Germinal center (tissue), 1 donor: ENCODE measurements at places on chromosomes 5 and 9.
A peak's percentile ranks its signal among the peaks of the same experiment; 100 is the strongest.

- DNase-seq: no peak
These were observed 164.6 kb downstream of the MAT2B start for GRCh38 chr5:163670036-163670435.

GRCh38 chr5:129003232-129003631 lies 37.9 kb downstream of the SLC27A6 start:
- DNase-seq: no peak

DNA sequence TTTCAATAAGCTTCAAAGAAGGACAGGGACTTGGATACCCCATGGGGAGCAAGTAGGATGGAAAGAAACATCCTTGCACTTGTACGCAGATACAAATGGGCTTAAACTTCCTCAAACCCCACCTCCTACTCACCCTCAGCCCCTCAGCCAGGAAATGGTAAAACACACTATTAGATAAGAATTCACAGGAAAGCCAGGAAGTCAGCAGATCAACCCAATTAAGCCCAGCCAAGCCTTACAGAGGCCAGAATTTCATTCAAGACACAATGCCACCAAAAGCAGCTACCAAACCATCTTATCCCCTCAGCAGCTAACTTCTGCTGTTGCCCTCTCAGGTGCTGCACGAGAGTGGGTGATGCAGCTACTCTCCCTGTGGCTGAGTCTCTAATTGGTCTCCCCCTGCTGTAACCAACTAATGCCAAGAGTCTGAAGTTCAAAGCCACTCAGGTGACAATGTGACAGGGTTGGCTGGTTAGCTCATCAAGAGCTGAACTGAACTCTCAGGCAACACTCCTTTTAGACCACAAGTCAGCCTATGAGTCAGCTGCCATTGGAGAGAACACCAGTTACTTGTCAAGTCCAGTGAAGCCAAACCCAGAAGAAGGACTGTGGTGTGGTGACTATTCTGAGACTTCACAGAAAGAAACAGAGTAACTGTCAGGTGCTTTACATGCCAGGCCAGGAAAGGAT lies 201.9 kb downstream of the ZNF608 start:
- no peak for DNase-seq

GRCh38 chr9:130089141-130089540 lies 35.4 kb downstream of the GPR107 start:
- DNase-seq: no peak

DNA sequence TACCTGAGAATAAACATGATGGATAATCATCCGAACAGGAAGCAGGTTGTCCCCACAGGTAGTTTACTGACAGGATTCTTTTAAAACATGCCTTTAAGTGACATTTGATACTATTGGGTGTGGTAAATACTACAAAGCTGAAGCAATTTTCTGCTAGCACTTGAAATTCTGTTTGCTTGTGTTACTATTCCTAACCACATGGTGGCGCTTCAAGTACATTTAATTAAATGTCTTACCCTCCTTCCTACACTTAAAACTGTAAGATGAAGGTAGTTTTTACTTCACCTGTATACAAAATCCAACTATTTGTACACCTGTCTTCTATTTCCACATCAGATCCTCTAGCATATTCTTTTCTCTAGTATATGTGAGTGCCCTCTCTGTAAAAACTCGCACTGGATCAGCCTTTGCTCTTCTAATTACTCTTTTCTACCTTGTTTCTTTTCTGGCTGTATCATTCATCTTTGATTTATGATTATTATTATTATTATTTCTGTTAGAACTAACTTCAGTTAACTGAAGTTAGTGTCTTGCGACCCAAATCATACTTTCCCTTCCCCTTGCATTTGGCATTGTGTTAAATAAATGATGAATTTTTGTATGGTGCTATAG lies 18.4 kb downstream of the SLC25A46 start:
- DNase-seq: no peak

DNA sequence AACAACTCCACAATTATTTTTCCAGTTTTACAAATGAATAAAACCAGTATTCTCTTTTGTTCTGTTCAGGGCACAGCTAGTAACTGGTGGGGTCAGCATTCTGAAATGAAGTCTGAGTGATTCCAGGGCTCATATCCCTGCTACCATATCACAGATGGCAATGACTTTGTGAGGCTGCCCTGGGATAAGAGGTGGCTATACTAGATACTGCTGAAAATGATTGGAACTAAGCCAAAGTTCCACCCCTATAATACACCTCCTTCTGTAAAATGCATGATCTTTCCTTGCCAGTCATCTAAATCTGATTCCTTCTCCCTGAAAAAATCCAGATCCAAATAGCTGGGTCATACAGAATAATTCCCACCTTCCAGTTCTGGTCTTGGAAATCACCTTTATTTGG lies 14.4 kb downstream of the SLC25A51 start:
- no peak for DNase-seq

DNA sequence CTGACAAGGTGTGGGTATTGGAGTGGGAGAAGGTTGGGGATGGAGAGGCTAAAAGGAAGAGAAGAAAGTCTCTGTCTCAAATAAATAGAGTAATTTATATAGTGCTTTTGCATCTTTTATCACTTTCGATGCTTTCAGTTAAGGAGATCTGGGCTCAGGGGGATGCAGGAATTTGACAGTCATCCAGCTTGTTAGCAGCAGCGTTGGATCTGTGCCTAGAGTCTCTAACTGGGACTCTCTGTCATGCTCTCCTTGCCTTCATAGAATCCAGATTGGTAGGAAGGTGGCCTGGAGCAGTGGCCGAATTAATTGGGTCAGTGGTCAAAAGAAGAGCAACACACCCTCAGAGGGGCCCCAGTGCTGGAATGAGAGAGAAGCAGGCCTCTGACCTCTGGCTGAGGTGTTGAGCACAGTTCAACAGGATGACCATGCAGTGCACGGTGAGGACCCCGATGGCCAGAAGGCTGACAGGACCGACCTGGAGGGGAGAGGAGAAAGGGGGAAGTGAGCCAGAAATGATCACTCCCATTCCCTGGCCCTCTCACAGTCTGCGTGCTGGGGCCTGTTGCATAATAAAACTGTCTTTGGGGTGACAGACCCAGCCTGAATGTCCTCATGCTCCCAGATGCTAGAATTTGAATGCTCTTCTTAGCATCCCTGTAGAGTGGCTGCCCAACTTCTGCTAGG lies 7.6 kb downstream of the SLC36A3 start:
- no peak for DNase-seq

DNA sequence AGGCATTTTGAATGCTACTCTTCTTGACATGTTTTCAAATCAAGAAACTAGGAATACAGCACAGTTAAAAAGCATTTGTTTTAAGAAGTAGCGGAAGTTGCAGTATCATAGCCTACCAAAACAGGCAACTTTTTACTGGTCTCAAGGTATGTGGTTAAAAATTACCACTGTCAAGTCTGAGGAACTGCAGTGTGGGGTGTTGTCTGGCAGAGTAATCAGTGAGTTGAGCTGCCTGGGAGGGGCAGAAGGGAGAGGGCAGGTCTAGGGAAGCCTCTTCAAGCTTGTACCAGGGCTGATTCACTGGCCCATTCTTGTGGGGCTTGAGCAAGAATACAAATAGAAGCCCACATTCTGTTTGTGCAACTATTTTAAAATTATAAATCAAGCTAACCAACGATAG lies 42.4 kb upstream of the SV2C start:
- no peak for DNase-seq

DNA sequence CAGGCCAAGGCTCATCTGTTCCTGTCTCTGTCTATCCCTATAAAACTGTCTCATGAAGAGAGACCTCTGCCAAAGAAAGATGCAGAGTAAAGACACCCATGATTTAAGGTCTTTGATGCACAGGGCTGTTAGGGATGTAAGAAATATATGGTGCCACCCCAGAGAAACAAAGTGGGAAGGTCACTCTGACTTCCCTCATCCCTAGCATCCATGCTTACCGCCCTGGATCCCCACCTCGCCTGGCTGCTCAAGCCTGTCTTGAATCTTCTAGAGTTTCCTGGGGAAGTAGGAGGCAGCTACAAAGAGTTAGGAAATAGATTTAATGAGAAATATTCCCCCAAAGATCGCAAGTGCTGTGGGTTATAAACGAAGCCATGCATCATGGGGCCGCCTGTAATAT lies 349.2 kb downstream of the SLIT3 start:
- no peak for DNase-seq

DNA sequence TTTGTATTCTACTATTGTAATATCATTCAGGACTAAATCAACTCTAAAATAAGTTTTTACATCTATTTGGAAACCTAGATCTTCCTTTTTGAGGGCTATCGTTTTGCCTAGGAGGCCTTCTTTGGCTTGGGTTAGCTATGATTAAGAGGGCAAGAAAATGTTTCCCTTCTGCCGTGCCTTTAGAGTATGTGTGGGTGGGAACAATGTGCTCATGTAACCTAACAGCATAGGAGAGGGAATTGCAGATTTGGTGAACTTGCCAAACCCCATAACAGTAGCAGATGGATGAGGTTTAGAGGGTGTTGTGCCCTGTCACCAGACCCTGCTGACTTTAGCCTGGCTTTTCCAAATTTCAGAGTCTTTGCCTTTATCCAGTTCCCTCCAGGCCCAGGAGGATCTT lies 339.0 kb downstream of the ADGRV1 start:
- DNase-seq: no peak

DNA sequence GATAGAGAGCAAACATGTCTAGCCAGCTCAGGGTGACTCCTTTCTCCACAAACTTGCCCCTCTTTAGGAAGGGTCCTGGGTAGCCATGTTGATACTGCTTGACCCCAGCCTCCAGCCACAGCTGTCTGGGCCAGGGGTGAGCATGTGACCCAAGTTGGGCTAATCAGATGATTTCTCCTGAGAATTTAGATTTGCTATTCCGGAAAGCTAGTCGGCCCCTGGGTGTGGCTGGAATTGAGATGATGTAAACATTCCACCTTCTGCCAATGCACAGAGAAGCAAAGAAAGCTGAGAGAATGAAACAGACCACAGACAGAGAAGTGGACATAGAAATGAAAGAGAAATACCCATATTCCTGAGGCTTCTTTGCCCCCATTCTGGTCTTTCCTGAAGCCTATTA lies 17.8 kb upstream of the B4GALT1 start:
- no peak for DNase-seq

DNA sequence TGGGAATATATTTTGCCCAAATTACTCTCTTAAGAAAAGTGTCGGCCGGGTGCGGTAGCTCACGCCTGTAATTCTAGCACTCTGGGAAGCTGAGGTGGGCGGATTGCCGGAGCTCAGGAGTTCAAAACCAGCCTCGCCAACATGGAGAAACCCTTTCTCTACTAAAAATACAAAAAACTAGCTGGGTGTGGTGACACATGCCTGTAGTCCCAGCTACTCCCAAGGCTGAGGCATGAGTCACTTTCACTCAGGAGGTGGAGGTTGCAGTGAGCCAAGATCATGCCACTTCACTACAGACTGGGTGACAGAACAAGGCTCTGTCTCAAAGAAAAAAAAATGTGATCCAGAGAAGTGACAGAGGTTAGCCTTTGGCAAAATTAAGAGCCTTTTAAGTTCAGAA lies 26.4 kb upstream of the TMEM171 start:
- no peak for DNase-seq

DNA sequence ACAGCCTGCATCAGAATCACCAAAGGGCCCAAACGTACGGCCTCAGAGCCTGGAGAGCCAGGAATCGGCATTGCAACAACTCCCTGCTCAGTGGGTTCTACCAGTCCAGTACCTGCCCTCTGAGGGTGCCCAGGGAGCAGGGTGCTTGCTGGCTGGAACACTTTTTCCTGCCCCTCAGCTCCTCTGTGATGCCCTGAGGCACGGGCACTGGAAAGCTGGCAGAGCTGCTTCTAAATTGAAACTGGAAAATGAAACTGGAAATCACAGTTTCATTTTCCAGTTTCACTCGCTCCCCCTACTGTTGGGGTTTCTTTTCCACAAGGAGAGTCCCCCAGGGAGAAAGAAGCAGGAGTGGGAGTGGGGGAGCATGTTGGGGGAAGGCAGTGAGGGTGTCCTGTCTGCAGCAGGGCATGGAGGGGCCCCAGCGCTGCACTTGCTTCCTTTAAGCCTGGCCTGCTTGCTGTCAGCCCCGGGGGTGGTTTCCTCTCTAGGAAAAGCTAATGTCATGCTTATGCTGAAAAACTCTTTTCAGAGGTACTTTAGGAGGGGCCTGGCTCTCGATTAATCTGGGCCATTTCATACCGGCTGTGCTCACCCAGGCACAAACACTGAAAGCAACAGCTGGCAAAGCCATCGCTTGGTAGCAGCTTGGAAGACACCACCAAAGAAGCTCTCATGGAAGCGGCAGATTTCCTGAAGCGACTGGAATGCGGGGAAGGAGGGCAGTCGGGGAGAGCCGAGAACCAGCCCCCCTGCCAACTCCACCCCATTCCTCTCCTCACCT lies 26.2 kb downstream of the IRF1 start:
- DNase-seq: no peak

DNA sequence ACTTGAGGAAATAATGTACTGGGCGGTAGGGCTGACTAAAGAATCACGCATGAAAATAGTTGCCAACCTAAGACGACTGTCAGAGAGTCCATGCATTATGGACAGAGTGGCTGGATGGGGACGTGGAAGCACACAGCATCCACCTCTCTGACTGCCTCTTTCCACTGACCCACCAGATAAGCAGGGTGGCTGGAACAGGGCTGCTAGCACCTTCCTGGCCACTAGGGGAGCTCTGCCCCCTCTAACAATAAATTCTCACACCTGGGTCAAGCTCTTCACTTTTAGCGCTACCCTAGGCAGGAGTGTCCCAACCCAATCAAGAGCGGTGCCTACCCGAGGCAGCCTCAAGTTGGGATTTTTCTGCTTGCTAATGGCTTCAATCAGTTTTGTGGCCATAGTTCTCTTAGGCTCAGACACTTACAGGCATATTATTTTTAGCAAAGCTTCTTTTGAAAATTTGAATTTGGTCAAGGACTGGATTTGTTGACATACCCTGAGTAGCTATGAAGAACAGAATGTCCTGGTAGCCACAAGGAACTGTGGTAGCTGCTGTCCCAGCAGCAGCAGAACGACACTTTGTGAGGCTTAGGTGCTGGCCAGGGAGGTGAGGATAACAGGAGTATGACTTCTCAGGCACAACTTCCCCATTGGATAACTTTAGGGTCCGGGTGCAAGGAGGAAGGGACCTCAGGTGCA lies 6.9 kb upstream of the TPM2 start:
- peak; percentile 78 for DNase-seq

- DNase-seq: no peak
These were observed 1040.6 kb upstream of the SEMA6A start for GRCh38 chr5:117615226-117615625.

DNA sequence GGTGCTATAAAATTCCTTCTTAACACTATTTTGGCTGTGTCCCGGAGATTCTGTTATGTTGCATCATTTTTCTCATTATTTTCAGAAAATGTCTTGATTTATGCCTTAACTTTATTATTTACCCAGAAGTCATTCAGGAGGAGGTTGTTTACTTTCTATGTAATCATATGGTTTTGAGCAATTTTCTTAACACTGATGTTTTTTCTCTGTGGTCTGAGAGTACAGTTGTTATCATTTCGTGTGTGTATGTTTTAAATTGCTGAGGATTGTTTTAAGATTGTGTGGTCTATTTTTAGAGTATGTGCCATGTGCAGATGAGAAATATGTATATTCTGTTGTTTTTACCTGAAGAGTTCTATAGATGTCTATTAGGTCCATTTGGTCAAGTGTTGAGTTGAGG lies 498.1 kb upstream of the ZNF608 start:
- no peak for DNase-seq

- DNase-seq: peak; percentile 70
These were observed 30.4 kb upstream of the LTC4S start for GRCh38 chr5:179763215-179763945.

GRCh38 chr9:28439688-28440087 lies 866.4 kb upstream of the C9orf72 start:
- DNase-seq: no peak

GRCh38 chr5:73922875-73923557 lies 297.0 kb downstream of the ARHGEF28 start:
- DNase-seq: no peak
